ENCODE measurements at places on chromosomes 11 and 22.

- DNase-seq: no peak
These were observed 32.8 kb downstream of the PARVA start for GRCh38 chr11:12410006-12410728.

DNA sequence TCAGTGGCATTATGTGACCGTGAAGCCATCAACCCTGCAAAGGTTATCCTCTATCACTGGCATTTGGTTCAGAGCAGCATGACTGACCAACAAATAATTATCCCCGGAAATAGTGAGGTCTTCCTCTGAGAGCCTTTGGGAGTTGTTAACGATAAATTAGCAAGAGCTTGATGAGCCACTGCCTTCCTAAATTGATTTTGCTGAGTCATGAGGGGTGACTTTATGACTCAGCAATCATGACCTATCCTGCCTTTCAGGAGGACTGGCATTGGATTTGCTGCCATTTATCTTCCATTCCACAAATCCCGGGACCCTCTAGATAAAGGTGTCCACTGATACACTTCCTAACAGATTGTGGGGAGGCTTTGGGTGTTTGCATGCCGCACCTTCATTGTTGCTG, 80.8 kb upstream of the MTNR1B start:
- DNase-seq: no peak

DNA sequence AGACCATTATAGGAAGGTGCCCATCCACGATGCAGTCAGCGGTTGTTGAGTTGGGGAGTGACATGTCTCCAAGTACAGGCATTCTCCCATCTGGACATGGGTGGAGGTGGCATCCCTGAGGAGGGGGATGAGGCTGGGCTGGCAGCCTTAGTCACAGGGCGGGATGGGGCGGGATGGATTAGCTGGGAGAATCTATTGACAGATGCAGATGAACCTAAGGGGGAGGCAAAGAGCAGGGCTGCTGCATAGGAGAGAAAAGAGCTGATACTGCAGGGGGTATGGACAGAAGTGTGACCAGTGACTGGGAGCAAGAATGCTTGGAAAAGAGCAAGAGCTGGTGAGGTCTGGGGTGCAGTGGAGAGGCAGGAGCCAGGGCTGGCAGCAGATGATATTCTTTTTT, 42.7 kb downstream of the SCN3B start:
- DNase-seq: no peak

- DNase-seq: no peak
These were observed 59.7 kb downstream of the LRP5 start for GRCh38 chr11:68372114-68372513.

DNA sequence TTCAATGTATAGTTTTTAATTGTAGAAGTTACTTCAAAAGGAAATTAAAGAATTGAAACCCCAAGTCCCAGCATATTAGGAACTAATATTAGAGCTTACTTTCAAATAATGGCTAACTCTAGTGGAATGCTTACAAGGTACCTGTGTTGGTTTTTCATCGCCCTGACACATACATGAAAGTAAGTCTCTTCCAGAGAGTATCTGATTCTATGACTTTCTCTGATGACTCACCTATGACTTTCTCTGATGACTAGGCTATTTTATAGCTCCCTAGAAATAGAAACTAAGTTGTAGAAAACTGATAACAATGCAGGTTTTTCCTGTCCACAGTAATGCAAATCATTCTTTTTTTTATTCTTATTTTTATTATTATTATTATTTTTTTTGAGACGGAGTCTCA, 33.6 kb upstream of the MMP7 start:
- peak; percentile 38 for DNase-seq

DNA sequence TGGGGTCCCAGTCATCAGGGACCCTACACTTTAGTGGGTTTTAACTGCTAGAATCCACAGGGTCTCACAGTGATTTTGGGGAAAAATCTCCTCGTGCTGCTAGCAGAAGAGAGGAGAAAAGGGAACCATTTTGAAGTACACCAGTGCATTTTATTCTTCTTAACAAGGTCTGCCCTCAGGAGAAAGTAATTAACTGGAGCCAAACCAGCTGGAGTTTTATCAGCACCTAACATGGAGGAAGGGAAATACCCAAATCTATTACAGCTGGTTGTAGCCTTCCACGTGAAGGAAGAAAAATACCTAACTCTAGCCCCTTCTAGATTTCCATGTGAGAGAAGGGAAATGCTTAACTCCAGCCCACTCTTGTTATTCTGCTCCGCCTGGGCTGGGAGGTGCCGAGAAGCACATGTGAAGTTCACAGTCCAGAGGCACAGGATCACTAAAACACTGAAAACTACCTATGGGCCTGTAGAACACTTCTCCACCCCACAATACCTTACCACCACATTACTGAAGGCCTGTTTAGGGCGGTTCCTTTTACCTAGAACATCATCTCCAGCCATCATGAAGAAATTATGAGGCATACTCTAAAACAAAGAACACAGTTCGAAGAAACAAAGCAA, 31.3 kb upstream of the TEAD1 start:
- DNase-seq: no peak

DNA sequence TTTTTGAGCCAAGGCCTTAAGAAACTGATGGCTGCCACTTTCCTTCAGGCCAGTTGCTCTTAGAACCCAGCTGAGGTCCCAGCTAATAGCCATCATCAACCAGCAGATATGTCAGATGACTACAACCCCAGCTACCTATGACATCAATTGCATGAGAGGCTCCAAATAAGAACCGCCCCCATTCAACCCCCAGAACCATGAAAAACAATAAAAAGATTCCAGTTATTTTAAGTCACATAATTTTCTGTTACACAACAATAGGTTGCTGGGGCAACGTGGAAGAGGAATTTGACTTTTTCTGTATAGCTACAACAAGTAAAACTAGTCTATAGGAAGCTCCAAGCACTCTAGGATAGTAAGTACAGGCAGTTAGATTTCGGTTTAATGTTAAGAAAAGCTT, 216.3 kb upstream of the MTNR1B start:
- DNase-seq: no peak

DNA sequence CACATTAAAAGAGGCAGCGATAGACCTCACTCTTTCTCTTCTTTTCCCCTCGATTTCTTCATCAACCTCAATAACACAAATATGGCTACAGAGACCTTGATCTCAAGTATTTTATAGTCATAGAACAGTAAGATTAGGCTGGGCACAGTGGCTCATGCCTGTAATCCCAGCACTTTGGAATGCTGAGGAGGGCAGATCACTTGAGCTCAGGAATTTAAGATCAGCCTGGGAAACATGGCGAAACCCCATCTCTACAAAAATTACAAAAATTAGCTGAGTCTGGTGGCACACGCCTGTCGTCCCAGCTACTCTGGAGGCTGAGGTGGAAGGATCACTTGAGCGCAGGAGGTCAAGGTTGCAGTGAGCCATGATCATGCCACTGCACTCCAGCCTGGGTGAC, 14.6 kb downstream of the SLN start:
- no peak for DNase-seq

Data from BJ (cell line).